ENCODE measurements at places on chromosomes 2 and 18.

- no peak for DNase-seq
Measured at GRCh38 chr2:56540916-56541315, 357.1 kb downstream of the CCDC85A start.

GRCh38 chr18:49967636-49968313, 154.4 kb upstream of the ACAA2 start:
- DNase-seq = no peak

DNA sequence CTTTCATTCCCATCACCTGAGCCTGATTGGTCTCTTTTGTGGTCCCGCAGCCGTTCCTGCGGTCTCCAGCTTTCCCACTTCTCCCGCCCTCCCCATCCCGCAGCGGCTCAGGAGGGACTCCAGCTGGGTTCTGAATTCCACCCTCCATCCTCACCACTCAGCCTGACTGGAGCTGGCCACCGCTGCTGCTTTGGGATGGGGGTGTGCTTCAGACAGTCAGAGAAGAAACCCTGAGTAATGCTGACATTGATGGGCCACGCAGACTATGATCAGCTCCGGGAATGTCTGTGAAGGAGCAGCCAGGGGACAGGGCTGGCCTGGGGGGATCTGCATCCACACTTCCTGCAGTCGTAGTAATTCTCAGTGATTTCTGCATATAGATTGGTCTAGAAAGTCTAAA, 45.9 kb upstream of the TXNDC2 start:
- DNase-seq = no peak

DNA sequence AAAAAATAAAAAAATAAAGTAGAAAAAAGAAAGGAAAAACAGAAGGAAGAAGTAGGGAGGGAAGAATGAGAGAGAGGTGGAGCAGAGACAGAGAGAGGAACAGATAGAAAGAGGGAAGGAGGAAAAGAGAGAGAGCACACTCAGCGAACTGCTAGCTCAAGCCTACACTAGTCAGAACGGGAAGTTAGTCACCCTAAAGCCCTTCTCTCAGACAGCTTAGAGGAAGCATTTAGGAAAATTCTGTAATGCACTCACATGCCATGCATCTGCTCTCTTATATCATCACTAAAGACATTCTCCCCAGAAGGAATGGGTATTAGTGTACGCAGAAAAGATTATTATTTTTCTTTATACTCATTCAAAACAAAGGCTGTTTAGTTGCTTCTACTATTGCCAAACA, 68.1 kb upstream of the SULT1C3 start:
- no peak for DNase-seq

All from AG09309 (cell line).